ENCODE measurements at places on chromosomes 2 and 18. TPM values are rescaled to one million over a fixed set of nuclear protein-coding genes. Genes with fewer than 3 reads are reported as not detected.

The PDE11A gene
- 4.4 TPM for total RNA-seq

The KLHL41 gene
- total RNA-seq = 159 TPM

GRCh38 chr2:26681656-26682055 lies 10.9 kb upstream of the KCNK3 start:
- DNase-seq = no peak

GRCh38 chr18:22703883-22704585 lies 229.1 kb upstream of the RBBP8 start:
- DNase-seq = no peak

DNA sequence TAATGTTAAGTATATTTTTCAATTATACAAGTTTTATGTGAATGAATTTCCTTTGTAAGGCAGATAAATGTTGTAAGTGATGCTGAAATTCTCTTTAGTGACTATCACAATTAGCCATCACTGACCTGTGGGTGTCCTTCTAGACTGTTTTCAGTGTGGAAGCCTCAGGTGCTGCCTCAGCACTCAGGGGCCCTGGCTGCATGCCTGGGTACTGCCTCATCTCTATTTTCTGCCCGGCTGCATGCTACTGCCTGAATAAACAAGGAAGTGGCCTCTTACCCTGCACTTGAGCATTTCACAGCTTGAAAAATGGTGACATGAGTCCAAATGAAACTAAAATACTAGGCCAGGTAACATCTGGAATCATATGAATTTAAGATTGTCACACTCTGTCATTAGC lies 787.6 kb upstream of the SALL3 start:
- DNase-seq = no peak
